H7 (cell line): ENCODE measurements at places on chromosomes 11 and 22. TPM values are rescaled to one million over a fixed set of nuclear protein-coding genes. Genes with fewer than 3 reads are reported as not detected.

- DNase-seq, result no peak
These were observed 15.1 kb downstream of the EIF4G2 start for GRCh38 chr11:10793470-10794255.

CALCA gene
- 0.76 and 1.1 TPM in 2 replicates for total RNA-seq

OR52I1 gene
- 0.04 TPM in 1 of 2 replicates, not detected in the other for total RNA-seq

DMC1 gene
- total RNA-seq, result 9.8 and 20.4 TPM in 2 replicates

PRODH gene
- 34.3 and 53.1 TPM in 2 replicates for total RNA-seq

- DNase-seq, result no peak
These were observed 87.7 kb upstream of the NECTIN1 start for GRCh38 chr11:119816660-119817059.

- no peak for DNase-seq
These were observed 7.6 kb downstream of the IGF2 start for GRCh38 chr11:2131371-2132236.

- DNase-seq, result no peak
These were observed 244.9 kb upstream of the SYN3 start for GRCh38 chr22:33303099-33303498.

CHRM1 gene
- total RNA-seq, result not detected in 2 replicates

DNA sequence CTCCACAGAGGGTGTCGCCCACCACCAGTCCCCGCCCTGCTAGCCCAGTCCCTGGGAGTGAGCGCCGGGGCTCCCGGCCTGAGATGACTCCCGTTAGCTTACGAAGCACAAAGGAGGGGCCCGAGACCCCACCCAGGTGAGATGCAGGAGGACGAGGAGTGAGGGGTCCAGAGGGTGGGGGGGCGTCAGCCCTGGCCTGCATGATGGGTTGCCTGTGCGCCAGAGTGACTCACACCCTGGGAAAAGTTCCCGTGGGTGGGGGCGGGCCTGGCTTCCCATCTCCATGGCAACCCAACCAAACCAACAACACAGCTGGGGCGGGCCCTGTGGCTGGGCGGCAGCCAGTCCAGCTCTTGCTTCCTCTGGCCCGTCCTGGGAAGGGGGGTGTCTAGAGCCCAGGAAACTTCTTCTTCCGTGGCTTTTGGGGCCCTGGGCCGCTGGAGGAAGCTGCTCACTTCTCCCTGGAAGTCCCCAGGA, 4.5 kb downstream of the GAS2L1 start:
- DNase-seq, result peak; percentile 94

DNA sequence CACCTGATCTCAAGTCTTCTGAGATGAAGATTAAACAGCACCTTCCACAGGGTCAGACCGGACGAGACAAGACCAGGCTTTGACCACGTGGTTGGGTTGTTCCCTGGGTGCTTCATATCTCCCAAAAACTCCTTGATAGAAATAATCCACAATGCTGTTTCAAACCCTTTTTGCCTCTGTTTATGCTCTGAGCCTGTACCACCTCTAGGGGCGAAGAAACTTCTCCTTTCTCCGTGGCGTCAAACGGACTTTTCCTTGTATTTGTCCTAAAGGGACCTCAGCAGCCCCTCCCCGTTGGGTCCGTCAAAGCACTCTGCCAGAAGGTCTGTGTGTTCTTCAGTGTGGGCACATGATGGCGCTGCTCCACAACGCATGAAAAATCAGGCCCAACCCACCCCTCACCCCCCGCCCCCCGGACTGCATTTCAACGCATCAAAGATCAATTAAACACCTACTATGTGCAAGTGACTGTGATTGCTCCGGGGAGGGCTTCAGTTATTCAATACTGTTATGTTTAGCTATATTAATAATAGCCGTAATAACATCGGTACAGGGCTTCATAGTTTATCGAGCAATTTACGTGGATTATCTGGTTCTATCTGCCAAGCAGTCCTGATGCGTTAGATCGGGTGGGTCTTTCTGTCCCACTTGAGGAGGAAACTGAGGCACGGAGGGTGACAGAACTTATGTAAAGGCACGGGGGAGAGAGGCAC, 17.3 kb upstream of the EIF3D start:
- DNase-seq, result peak; percentile 92

OR10D3 gene
- total RNA-seq, result not detected in 2 replicates

- peak; percentile 90 for DNase-seq
These were observed 48.5 kb downstream of the GGTLC2 start for GRCh38 chr22:22692707-22693530.

ARVCF gene
- 35.8 and 40.8 TPM in 2 replicates for total RNA-seq

- no peak for DNase-seq
These were observed 31.7 kb downstream of the IMMP1L start for GRCh38 chr11:31477528-31478222.

BCO2 gene
- 0.48 and 1.5 TPM in 2 replicates for total RNA-seq

ARHGEF12 gene
- total RNA-seq, result 19.2 and 27.6 TPM in 2 replicates

GRCh38 chr11:103274025-103274424, 164.8 kb downstream of the DYNC2H1 start:
- no peak for DNase-seq

SMCO4 gene
- total RNA-seq, result 57.6 and 84.9 TPM in 2 replicates

C1QTNF5 gene
- 2.1 TPM in 2 replicates for total RNA-seq

TRIM44 gene
- total RNA-seq, result 16.9 and 18.8 TPM in 2 replicates

TIMM10 gene
- total RNA-seq, result 58.6 and 73.3 TPM in 2 replicates

DNA sequence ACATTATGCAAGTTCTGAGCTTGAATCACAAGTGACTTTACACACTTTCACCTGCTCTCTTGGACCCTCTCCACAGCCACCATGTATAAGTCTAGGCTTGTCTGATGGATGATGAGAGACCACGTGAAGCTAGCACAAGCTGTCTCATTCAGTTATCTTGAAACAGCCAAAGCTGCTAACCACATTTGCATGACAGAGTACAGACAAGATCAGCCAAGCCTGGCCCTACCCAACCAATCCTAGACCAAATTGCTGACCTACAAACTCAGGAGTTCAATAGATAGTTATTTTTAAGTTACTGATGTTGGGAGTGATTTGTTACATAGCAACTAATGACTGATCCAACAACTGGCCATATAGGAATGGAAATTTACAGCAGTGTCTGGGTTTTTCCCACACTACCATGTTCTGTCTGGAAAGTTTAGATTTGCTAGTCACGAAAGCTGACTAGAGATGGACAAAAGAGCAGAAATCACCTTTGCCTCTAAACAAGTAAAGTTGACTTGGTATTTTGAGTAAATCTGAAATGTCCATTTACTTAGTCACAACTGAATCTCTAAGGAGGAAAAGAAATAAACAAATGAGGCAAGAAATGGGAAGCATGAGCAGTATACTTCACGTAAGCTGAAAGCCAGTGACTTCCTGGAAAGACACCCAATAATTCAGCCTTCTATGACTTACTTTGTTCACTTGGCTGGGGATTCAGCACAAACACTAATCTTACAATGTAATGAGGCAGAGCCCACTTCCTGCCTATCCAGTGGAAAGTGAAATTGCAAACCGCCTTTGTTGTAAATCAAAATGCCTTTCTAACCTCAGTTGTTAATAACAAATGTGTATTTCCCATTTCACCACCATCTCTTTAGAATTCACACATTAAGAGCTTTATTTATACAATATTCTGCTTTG, 101.7 kb downstream of the FAM181B start:
- no peak for DNase-seq

DNA sequence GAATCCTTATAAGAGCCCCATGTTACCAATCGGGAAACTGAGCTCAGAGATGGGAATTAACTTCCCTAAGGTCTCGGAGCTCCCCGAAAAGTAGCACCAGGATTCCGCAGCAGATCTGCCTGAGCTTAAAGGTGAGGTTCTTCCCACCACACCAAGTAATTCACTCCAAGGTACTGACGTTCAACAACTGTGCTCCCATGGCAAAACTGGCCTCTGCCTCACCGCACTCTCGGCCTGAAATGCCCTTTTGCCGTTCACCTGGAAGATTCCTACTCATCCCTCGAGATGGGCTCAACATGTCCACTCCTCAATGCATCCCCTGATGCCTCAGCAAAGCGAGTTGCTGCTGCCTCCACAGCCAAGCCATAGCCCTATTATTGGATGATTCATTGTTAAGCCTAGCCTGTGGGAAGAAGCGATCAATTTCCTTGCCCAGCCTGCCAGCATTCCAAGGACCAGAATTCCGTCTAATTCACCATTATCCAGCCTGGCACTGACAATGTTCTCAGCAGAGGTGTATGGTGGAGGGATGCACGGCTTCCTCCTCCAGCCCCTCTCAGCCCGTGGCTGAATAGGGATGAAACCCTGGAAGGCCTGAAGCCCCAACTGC, 4.2 kb downstream of the PLAAT3 start:
- DNase-seq, result no peak

PHF21B gene
- 17.7 and 20.2 TPM in 2 replicates for total RNA-seq
